ENCODE measurements at places on chromosomes 11 and 22. TPM values are rescaled to one million over a fixed set of nuclear protein-coding genes. Genes with fewer than 3 reads are reported as not detected.

The KCNK4 gene
- total RNA-seq = 1.2 TPM

The ZP1 gene
- not detected for total RNA-seq

The ELMOD1 gene
- total RNA-seq = 0.30 TPM

The ST14 gene
- 1.5 TPM for total RNA-seq

The CLDN5 gene
- total RNA-seq = 226 TPM

The OR5B21 gene
- total RNA-seq = not detected

The KCNA4 gene
- 0.21 TPM for total RNA-seq

The FAM180B gene
- total RNA-seq = 3.3 TPM

The GPR83 gene
- not detected for total RNA-seq

The MGAT3 gene
- total RNA-seq = 32.7 TPM

The MMP13 gene
- not detected for total RNA-seq

The PHLDA2 gene
- 6.1 TPM for total RNA-seq

The PKP3 gene
- 13.7 TPM for total RNA-seq

The TMEM132A gene
- 15.9 TPM for total RNA-seq

The TMEM121B gene
- 0.84 TPM for total RNA-seq

The FBLN1 gene
- 261 TPM for total RNA-seq

The SDHD gene
- total RNA-seq = 103 TPM

The CDHR5 gene
- not detected for total RNA-seq

The APLNR gene
- total RNA-seq = 3.1 TPM

The FERMT3 gene
- total RNA-seq = 17.2 TPM

The MYO7A gene
- total RNA-seq = 26.9 TPM

The INS gene
- total RNA-seq = not detected

The TMPRSS5 gene
- 42.2 TPM for total RNA-seq

The ALDH3B1 gene
- total RNA-seq = 80.4 TPM

The STK33 gene
- total RNA-seq = 4.1 TPM

The NDUFS8 gene
- 205 TPM for total RNA-seq

The SORL1 gene
- 7.3 TPM for total RNA-seq

The AMOTL1 gene
- 58.0 TPM for total RNA-seq

The OR51B5 gene
- 1.3 TPM for total RNA-seq

The MORC2 gene
- total RNA-seq = 21.9 TPM

The KCNJ11 gene
- total RNA-seq = 3.8 TPM

The MYOD1 gene
- not detected for total RNA-seq

The SELENOH gene
- 146 TPM for total RNA-seq

The MAPK8IP2 gene
- total RNA-seq = 3.0 TPM

The DEFB131B gene
- total RNA-seq = not detected

The GAS2 gene
- total RNA-seq = 19.0 TPM

The CD248 gene
- total RNA-seq = 43.3 TPM

The MIOX gene
- total RNA-seq = not detected

The DDI1 gene
- not detected for total RNA-seq

The NRIP3 gene
- total RNA-seq = not detected

The C22orf31 gene
- total RNA-seq = not detected

The DCDC1 gene
- total RNA-seq = 2.5 TPM

The PGA3 gene
- 11.1 TPM for total RNA-seq

The PRG3 gene
- total RNA-seq = not detected

The SLC22A9 gene
- total RNA-seq = not detected

The LRRC56 gene
- total RNA-seq = 0.60 TPM

The THYN1 gene
- 46.0 TPM for total RNA-seq

The SCN3B gene
- total RNA-seq = 3.6 TPM

The MPZL3 gene
- 1.8 TPM for total RNA-seq

The MAP4K2 gene
- 22.2 TPM for total RNA-seq

The PRSS23 gene
- total RNA-seq = 31.2 TPM

The MUC5AC gene
- total RNA-seq = not detected

The TRIM21 gene
- 15.1 TPM for total RNA-seq

The CSF2RB gene
- 14.1 TPM for total RNA-seq

The CCDC73 gene
- total RNA-seq = 0.60 TPM

The HEPN1 gene
- total RNA-seq = not detected

The DEUP1 gene
- not detected for total RNA-seq

The OR10G8 gene
- not detected for total RNA-seq

The CNTF gene
- total RNA-seq = 342 TPM
